ENCODE measurements at places on chromosomes 11 and 22. TPM values are rescaled to one million over a fixed set of nuclear protein-coding genes. Genes with fewer than 3 reads are reported as not detected.

VSIG10L2 gene
- not detected for total RNA-seq

GRCh38 chr22:48072777-48073176 is 1310.3 kb downstream of the TBC1D22A start:
- peak; percentile 61 for DNase-seq

- no peak for DNase-seq
Observed at GRCh38 chr22:39966470-39966869, 6.3 kb downstream of the TMA7B start.

DNA sequence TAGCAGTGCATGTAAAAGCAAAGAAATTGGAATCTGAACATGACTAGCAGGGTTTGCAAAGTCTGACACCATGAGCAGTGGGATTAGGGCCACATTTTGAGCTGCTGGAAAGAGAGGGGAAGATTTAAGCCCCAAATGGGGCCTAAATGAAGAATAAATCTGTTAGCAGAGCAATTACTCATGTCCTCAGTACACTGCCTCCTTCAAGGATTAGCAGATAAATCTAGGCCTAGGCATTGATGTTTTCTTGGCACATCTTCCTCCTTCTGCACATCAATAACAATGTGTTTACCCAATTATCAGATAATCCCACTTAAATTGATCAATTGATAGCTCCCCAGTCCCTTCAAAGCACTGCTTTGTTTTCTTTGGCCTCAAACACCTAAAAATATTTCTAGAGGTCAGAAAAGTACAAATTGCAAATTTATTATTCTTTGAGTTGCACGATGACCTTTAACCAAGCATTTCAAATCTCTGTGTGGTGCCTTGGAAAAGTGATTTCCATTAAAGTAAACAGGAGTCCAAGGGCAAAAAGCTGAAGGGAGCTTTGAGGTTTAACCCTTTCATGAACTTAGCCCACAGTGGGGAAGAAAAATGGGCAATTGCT is 514.7 kb upstream of the CHORDC1 start:
- DNase-seq = peak; percentile 11

GRCh38 chr11:27309046-27309445 is 54.0 kb downstream of the CCDC34 start:
- DNase-seq = no peak

GRCh38 chr22:23542933-23543332 is 37.2 kb downstream of the IGLL1 start:
- no peak for DNase-seq

- no peak for DNase-seq
Observed at GRCh38 chr11:80814813-80815212, 1374.0 kb upstream of the TENM4 start.

CELSR1 gene
- total RNA-seq = 18.0 TPM

- no peak for DNase-seq
Observed at GRCh38 chr22:42754658-42755057, 34.0 kb upstream of the A4GALT start.

GRCh38 chr11:100584201-100584985 is 102.7 kb upstream of the ARHGAP42 start:
- no peak for DNase-seq

DNA sequence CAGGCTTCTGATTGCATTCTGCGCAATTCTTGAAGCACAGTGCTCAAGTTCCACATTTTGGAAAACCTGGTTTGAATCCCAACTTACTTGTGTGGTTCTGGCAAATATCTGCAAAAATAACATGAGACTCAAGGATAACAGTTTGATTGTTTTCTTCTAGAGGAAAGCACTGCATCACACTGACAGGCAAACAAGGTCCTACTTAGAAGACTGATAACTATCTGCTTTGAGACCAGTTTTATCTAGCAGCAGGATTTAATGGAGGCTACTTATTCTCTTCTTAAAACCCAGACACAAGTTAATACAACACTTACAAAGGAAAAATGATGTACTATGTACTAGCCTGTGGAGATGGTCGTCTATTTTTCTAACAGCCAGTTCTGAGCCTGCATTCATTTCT is 41.4 kb downstream of the RIC3 start:
- DNase-seq = no peak

ACAT1 gene
- 50.9 TPM for total RNA-seq

DNA sequence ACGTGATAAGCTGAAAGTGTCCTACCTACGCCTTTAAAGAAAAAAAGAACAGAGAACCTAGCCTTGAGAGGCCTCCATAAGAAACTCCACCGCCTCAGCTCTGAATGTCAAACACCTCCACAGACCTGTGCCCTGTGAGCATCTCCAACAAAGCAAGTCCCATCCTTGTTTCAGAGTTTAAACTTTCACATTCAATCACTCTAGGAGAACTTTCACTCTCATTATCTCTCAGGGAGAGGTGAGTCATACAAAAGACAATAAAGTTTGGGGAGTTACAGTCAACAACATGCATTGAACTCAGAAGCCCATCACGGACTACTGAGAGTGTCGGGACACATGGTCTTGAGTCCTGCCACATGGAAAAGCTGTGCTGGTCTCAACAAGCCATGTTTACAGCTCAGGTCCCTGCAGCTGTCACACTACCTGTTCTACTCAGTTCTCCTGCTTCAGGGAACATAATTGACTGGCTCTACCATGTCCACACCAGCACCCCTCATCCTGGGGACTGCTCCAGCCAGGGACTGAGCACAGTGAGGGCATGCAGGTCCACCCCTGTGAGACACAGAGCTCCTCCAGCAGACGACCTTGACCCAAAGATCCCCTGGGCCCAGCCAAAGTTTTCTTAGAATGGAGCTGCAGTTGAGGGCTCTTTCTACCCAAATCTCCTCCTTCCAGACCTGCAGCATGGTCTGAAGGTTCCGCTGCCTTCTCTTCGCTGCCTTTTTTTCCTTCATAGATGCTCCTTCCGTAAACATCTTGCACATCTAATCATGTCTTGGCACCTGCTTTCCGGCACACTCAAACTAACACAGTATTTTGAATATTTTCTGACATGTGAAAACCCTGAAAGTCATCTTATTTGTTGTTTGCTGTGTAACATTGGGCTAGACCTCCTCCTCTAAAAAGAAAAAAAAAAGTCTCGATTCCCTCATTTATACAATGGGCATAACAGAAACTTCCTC is 114.9 kb downstream of the ETS1 start:
- DNase-seq = no peak

DNA sequence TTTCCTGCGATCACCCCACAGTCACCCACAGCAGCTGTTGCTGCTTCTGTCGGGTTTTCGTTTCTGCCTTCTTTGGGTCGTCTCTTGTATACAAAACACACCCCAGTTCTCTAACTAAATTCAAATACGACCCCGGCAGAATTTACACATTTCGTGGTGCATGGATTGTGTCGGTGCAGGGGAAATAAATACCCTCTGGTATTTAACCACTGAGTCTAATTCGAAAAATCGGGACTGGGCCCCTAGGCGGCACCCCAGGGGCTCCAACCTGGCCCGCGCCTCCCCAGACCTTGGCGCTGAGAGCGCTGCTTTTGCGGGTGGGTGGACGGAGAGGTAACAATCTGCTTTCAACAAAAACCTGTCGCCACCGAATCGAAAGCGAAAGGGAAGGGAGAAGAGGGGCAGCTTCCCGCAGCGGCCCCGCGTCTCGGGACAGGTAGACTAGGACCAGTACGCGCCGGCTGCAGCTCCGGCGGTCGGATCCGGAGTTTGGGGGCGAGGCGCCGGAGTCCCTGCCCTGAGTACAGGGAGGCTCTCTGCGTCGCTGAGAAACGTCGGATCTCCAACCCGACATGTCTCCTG is 4.4 kb downstream of the ALX4 start:
- peak; percentile 72 for DNase-seq

TSPAN18 gene
- 33.0 TPM for total RNA-seq

HEPN1 gene
- not detected for total RNA-seq

DNA sequence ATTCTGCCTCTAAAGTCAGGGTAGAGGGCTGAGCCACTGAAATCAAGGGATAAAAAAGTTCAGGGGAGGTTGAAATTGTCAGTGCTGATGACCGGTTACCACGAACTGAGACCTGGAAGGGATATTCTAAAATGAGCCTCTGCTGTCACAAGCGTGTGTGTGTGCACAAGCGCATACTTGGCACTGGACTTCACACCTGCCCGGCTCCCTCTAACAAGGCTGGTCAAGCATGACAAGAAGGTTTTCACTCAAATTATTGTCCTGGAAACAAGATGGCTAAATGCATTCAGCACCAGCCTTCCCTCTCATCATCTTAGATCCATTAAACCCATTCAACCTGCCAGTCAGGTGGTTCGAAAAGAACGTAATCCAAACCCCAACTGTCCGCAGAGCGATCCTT is 54.8 kb upstream of the CECR2 start:
- DNase-seq = no peak

DNA sequence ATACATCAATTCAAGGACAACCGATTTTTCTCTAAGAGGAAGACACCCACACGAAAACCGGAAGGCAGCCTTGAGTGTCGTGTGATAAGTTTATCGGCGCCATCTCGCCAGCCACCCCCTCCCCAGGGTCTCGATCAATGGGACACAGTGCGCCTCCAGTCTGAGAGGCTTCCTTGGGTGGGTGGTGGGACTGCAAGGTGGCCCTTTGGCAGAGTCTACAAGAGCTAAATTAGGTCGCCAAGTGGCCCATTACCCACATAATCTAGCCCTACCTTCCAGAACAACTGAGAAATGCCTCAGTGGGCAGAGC is 64.0 kb downstream of the CD6 start:
- DNase-seq = no peak

DNA sequence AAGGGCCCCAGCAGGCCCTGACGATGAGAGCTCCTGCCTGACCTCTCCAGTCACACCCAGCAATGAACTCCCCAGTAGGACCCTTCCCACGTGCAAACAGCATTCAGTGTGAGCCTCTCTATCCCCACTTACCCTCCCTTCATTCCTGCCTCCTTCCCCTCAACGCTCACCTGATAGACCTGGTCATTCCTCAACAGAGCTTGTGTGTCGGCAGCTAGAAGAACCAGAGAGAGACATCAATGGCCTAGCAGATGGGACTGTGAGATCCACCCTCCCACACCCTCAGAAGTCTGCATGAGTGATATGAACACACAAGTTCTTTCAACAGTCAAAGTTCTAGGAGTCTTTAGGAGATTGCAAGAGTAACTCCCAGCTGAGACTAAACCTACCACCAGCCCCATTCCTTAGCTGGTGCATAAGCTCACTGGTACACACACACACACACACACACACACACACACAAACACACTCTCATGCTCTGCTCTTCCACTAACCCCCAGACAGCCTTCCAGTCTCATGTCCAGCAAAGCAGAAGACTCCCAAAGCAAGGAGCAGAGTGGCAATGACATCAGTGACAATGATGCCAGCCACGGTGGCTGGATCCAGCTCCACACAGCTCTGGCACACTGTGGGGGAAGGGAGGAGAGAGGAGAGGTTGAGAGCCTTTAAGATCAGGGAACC is 3.1 kb downstream of the CD3D start:
- DNase-seq = no peak

PATE4 gene
- not detected for total RNA-seq

DNA sequence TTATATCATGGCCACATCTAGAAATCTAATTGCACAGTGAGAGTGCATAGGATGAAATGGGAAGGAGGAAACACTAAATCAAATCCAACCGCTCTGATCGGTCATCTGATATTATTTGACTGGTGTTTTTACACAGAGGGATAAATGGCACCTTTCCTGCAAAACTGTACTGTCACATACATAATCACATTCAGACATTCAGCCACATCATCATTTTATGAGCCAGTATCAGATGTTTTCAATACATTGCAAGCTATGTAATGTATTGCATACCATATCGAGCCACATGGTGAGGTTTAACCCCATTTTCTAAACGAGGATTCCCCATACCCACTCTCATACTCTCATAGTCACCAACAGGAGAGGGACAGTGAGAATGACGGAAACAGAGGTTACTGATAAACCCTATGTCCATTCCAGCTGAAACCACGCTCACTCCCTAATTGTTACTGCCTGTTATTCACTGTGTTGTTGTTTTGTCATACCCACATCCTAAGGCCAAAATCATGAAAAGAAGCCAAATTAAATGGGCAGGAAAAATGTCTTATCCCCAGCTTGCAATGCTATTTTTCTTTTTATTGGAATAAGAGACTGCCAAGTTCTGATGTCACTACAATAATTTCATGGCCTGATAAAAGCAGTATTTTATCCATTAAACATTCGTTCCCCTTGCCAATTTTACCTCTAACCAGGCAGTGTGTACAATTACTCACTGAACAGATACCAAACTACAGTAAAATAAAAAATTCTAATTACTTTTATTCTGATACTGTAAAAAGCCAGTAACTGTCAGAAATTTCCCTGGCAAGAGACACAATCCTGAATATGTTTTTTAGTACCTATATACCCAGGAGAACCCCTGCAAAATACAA is 9.0 kb downstream of the CDON start:
- DNase-seq = no peak
